ENCODE measurements at places on chromosomes 2 and 18. TPM values are rescaled to one million over a fixed set of nuclear protein-coding genes. Genes with fewer than 3 reads are reported as not detected.

DNA sequence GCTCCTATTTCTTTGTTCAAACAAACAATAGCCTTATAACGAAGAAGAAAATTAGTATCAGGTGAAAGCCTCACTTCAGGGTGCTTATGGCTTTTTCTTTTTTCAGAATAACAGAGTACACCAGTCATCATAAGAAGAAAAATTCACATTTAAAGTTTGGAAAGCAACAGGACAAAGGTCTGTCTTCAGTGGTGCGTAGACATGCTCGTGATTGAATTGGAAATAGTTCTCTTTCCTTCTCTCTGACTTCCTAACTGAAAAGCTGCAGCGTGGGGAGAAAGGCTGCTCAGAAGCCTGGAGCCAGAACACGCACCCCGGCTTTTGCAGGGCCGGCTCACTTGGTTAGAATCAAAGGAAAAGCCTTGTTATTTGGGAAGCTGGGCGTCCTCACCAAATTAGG lies 127.6 kb upstream of the ZNF516 start:
- no peaks in the 10 kb centered on the region for H3K36me3 ChIP-seq
- H3K4me3 ChIP-seq, result no peak overlapping the region
- H3K4me1 ChIP-seq, result peaks cover 33% of the 10 kb centered on the region
- H3K27me3 ChIP-seq, result no peaks in the 10 kb centered on the region
- H3K27ac ChIP-seq, result no peak overlapping the region

DNA sequence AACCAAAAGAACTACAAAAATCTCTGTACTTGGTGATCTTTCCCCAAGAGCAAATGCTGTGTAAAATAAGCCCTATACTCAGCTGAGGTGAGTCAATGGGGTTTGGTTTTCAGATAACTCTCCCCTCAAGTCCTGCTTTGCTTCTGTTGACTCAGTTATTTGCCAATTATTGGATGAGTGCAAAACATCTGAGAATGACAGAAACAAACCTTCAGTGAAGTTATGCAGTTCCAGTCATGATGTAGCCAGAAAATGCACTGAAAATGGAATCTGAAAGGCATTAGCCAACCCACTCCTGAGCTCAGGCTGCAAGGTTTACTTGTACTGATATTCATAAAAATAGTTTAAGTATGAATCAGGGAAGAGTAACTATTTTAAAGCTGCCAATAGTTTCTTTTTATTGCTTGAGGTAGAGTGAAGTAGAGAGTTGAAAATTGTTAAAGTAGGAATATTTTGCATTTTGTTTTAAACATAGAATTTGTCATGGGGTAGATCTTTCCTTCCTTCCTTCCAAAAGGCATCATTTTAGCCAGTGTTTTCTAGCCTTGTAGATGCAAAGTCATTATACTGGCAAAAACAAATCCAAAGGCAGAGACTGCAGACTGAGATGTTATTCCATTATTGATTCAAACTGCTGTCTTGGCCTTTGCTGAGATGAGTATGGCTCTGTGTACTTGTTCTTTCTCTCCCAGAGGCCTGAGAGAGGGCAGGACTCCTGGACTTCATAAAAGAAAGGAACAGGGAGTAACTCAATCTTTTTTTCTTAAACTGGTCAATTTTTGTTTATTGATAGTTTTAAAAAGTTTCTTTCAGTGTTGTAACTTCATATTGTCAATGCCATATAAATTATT lies 215.3 kb downstream of the RND3 start:
- peaks cover 17% of the 10 kb centered on the region for H3K36me3 ChIP-seq
- no peaks in the 10 kb centered on the region for H3K4me1 ChIP-seq
- H3K27ac ChIP-seq, result no peak overlapping the region
- no peak overlapping the region for H3K4me3 ChIP-seq
- DNase-seq, result no peak

Gene COLEC12
- total RNA-seq, result 0.20 TPM

DNA sequence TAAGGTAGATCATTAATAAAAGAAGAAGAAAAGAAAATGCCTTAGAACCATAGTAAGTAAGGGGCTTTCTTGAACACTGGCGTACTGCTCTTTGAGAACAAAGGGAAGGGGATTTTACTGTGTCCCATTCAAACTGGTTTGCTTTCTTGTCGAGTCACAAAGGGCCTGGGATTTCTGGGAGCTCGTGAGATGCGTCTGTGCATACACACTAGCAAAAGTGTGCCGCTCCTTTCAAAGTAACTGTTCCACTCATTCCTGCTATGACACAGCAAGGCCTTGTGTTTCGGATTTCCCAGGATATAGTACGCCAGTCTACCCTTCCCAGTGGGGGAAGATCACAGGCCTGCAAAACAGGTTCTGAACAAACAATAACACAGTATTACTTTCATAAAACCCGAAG lies 93.0 kb downstream of the KCTD18 start:
- peaks cover 2% of the 10 kb centered on the region for H3K27me3 ChIP-seq
- no peak overlapping the region for H3K4me3 ChIP-seq
- no peak for DNase-seq
- peak overlapping the region; percentile 86 for H3K27ac ChIP-seq
- peaks cover 5% of the 10 kb centered on the region for H3K4me1 ChIP-seq

DNA sequence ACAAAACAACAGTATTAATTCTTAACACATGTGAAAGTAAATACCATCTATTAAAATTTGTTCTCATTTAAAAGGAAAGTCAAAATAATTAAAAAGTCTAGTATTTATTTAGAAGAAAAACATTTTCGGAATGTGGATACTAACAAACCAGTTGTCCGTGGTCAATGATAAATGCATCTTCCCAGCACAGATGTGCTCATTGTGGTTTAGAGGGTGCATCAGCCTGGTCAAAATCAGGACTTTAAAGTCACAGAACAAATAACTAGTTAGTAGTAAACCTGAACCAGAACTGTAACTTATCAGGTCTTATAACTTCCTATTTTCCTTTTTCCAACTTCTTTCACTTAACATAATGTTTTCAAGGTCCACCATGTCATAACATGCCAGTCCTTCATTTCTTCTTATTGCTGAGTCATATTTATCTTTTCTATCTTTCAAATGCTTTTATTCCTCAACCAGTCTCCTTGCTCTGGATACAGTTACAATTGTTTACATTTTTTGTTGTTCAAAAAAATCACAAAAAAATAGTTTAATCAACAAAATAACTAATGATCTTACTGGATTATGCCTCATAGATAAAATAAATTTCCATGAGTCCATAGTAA lies 55.8 kb downstream of the ID2 start:
- peaks cover 7% of the 10 kb centered on the region for H3K36me3 ChIP-seq
- no peaks in the 10 kb centered on the region for H3K27me3 ChIP-seq
- H3K27ac ChIP-seq, result no peak overlapping the region
- no peak overlapping the region for H3K4me3 ChIP-seq

GRCh38 chr2:171741189-171741588 lies 53.9 kb downstream of the DYNC1I2 start:
- peaks cover 3% of the 10 kb centered on the region for H3K27me3 ChIP-seq
- H3K36me3 ChIP-seq, result no peaks in the 10 kb centered on the region
- H3K4me3 ChIP-seq, result no peak overlapping the region
- no peak overlapping the region for H3K27ac ChIP-seq

GRCh38 chr2:176599796-176600485 lies 330.7 kb downstream of the MTX2 start:
- no peaks in the 10 kb centered on the region for H3K4me1 ChIP-seq
- no peaks in the 10 kb centered on the region for H3K27me3 ChIP-seq
- no peak for DNase-seq
- H3K4me3 ChIP-seq, result no peak overlapping the region

DNA sequence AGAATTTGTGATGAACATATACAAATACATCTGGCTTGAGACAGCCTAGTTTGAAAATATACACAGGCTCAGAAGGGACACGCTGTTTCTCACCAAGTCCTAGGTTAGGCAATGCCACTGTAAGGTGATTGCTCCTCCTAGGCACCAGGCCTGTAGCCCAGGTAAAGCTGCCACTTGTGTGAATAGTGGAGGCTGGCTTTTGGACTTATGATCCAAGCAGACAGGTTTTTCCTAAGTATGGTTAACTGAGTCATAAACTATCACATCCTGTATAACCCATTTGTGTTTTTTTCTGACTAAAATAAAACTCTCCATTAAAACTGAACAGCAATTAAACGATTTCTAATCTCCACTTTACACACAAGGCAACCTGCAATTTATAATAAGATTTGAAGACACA lies 81.0 kb downstream of the SEMA4F start:
- no peaks in the 10 kb centered on the region for H3K27me3 ChIP-seq
- H3K36me3 ChIP-seq, result peaks cover 20% of the 10 kb centered on the region
- H3K4me3 ChIP-seq, result no peak overlapping the region
- DNase-seq, result no peak

GRCh38 chr2:200761266-200761665 lies 50.4 kb upstream of the BZW1 start:
- H3K4me3 ChIP-seq, result no peak overlapping the region
- DNase-seq, result no peak
- H3K36me3 ChIP-seq, result no peaks in the 10 kb centered on the region
- H3K27me3 ChIP-seq, result no peaks in the 10 kb centered on the region
- no peak overlapping the region for H3K27ac ChIP-seq

Measured in glutamatergic neuron (in vitro differentiated cells).